ENCODE measurements at places on chromosomes 1 and 21.

DNA sequence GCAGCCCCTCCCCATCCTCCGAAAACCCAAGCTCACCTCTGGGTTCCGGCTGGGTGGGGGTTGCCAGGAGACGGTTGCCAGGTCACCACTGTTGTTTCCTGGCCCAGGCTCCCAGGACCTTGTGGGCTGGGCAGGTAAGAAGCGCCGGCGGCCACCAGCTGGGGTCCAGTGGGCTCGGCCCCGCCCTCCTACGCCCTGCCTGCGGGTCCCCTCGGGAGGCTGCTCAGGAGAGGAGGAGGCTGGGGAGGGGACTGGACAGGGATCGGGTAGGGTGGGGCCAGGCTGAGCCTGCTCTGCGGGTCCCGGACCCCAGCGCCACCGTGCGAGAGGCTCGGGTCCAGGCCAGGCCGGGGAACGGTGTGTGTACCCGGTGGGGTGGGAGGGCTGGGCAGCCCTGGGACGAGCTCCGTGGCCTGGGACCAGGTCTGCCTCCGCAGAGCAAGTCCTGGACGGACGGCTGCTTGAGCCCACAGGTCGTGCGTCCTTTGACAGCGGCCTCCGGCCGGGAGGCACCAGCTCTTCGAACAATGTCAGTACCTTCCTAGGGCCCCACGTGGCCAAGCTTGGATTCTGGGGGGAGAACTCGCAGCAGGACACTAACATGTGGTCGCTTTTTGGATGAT is at the start of gene TTLL10:
Gene TTLL10 (plus strand): TSS at position 88 of the 623 bp plus-strand sequence. CDS start 5,336 bp downstream, outside the sequence.
- no peak for DNase-seq

DNA sequence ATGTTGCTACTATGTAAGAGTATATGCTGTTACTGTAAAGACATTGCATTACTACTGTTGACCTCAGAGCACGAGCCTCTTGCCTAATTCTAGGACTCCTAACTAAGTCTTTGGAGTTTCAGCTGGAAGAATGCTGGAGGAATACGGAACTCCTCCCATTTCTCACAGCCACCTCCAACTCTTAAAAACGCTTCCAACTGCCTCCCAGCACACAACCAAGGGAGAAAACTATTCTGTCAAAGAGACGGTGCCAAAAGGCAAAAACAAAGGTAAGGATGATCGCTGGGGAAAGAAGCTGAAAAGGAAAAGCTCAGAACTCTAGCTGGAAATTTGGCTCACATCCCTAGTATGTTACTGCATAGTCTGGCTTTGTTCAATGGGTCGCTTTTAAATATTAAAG is at the start of gene FMO2:
Gene FMO2 (plus strand): TSS at position 210 of the 400 bp plus-strand sequence. CDS start 414 bp downstream, outside the sequence.
- no peak for DNase-seq

DNA sequence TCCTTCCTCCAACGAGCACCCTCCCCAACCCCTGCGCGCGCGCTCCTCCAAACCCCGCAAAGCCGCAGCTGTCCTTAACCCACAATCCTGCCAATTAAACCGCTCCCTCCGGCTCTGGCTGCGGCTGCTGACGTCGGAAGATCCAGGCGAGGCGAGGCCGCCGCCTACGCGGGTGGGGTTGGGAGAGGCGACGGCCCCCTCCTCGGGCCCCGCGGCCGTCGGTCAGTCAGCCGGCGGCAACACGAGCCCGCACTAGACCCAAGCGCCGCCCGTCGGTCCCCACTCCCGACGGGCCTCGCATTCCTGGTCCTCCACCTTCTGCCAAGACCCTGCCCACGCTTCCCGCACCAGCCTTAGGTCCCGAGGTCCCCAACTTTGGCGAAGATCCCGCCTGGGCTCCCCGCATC is 75.4 kb downstream of the VWA5B1 start:
- DNase-seq: no peak

GRCh38 chr1:230910755-230911117 is 42.4 kb upstream of the C1orf198 start:
- no peak for DNase-seq

GRCh38 chr1:107422901-107423300 is 282.1 kb downstream of the NTNG1 start:
- DNase-seq: no peak

- peak; percentile 8 for DNase-seq
These were observed 120.8 kb upstream of the ADGRL2 start for GRCh38 chr1:81679942-81680341.

DNA sequence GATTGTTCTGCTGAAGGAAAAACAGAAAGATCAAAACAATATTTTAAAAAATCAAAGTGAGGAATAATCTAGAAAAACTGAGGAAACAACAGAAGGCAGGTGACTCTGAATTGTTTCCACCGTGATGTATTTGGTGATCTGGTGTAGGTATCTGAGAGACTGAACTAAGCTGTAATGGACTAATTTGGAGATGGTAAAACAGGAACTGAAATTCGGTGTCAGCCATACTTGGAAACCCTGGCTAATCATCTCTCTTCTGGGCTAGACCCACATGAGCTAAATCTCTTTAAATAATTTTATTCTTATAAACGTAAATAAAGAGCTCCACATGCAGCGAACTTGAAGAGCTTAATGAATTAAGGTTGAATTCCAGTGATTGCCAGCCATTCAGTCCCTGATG is 1226.1 kb downstream of the NCAM2 start:
- DNase-seq: no peak

GRCh38 chr21:34279883-34280282 is 83.9 kb upstream of the KCNE2 start:
- no peak for DNase-seq

GRCh38 chr1:22915231-22915630 is 57.4 kb downstream of the LACTBL1 start:
- DNase-seq: no peak

- no peak for DNase-seq
These were observed 1.4 kb downstream of the HMGN1 start for GRCh38 chr21:39347537-39347936.

DNA sequence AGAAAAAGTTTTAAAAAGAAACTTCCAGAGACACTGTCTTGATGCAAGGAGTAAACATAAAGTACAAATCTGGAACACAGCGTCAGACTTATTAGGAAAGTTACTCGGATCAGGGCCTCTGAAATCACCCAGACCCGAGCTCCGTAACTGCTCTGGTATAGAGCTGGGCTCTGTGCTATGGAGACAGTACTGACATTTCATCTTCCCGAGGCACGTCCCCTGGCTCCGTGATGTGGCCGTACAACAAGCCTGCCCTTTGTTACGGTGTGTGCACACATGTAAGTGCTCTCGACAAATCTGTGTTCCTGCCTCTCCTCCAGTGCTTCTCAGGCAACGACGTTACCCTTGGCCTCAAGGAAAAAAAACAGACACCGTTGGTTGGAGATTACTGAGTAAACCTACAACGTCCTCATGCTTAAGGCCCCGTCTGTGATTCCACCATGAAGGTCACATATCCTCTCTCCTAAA is 107.0 kb upstream of the IRF2BP2 start:
- no peak for DNase-seq

- DNase-seq: no peak
These were observed 180.3 kb upstream of the RGS18 start for GRCh38 chr1:191977874-191978506.

- no peak for DNase-seq
These were observed 40.8 kb downstream of the TCEANC2 start for GRCh38 chr1:54094001-54094729.

GRCh38 chr1:8078176-8078671 is 52.1 kb upstream of the ERRFI1 start:
- peak; percentile 84 for DNase-seq

GRCh38 chr1:62040450-62040849 is 154.2 kb upstream of the L1TD1 start:
- DNase-seq: no peak

Data from fibroblast of skin of scalp (primary cell).